Thyroid gland (tissue), 4 donors: ENCODE measurements at places on chromosomes 2 and 18. TPM values are rescaled to one million over a fixed set of nuclear protein-coding genes. Genes with fewer than 3 reads are reported as not detected.
A peak's percentile ranks its signal among the peaks of the same experiment; 100 is the strongest.

DNA sequence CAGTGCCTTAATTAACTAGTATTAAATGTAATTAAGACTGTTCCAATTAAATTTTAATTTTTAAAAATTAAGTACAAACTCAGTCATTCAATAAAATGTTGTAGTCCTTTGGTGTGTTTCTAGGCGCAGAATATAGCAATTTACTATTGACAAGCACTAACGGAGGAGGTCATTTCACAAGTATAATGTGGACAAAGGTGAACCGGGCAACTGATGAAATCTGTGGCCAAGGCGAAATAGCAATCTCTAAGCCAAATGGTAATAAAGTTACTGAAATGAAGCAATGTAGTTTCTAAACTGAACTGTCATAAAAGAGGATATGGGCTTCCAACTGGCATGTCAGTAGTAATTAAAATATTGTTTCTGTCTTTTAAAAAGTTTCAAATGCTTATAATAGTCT, 27.5 kb downstream of the FIGN start:
- H3K4me3 ChIP-seq = no peak overlapping the region
- H3K27me3 ChIP-seq = no peaks in the 10 kb centered on the region
- no peak overlapping the region for H3K27ac ChIP-seq
- no peaks in the 10 kb centered on the region for H3K36me3 ChIP-seq

Gene NYAP2
- not detected for total RNA-seq

DNA sequence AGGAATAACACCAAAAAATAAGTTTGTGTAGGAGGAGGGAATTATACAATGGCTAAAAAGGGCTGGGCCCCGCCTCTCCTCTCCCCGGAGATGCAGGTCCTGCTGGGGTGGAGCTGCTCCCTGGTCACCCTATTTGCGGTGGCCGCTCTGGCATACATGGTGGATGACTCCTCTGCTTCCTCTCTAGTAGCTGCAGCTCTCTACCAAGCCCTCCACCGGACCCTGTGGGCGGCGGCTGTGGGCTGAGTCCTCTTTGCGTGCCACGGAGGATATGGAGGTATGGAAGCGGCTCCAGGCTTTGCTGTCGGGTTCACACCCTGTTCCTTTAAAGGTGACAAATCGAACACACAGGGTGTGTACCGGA, 77.1 kb upstream of the SEC11C start:
- no peaks in the 10 kb centered on the region for H3K27me3 ChIP-seq
- H3K27ac ChIP-seq = no peak overlapping the region
- H3K4me3 ChIP-seq = no peak overlapping the region
- no peaks in the 10 kb centered on the region for H3K36me3 ChIP-seq
- H3K4me1 ChIP-seq = no peaks in the 10 kb centered on the region
- no peak for DNase-seq

DNA sequence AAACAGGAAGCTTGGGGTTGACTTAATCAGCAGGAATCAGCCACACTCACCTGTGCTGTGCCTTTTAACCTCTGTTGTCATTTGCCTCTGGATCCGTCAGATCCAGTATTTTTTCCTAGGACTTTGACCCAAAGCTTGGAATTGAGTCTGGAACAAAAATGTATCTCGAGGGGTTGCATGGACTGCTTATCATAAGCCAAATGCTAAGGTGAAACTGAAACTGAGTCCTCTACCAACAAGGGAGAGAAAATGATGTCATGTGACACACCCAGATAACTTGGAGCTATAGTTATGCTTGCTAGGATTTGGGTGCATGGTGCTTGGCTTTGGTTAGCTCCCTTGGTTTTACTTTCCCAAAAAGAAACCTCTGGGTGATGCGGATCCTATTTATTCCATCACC, 2158.6 kb upstream of the PIK3C3 start:
- no peak for DNase-seq
- no peaks in the 10 kb centered on the region for H3K27me3 ChIP-seq
- H3K27ac ChIP-seq = no peak overlapping the region
- H3K36me3 ChIP-seq = no peaks in the 10 kb centered on the region
- no peak overlapping the region for H3K4me3 ChIP-seq

DNA sequence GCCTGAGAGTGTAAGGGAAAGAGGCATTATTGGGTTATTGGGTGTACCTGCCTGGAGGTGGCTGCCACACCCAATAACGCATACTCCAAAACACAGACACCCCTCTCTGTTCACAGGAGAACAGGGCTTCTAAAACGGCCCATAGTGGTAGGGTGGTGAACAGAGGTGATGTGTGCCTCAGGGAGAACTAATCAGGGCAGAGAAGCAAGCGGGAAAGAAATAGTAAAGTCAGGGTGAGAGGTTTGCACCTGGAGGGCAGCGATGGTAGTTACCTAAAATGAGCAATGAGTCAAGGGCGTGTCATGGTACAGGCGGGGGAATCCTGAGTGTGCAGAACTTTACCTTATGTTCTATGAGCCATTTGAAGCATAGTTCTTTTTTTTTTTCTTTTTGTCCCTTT, 21.6 kb upstream of the VPS4B start:
- no peak for DNase-seq
- H3K27me3 ChIP-seq = no peaks in the 10 kb centered on the region
- H3K27ac ChIP-seq = no peak overlapping the region
- no peaks in the 10 kb centered on the region for H3K36me3 ChIP-seq
- peaks cover 8% of the 10 kb centered on the region for H3K4me1 ChIP-seq
- H3K4me3 ChIP-seq = no peak overlapping the region

GRCh38 chr18:79875931-79876461, 75.5 kb downstream of the SLC66A2 start:
- H3K36me3 ChIP-seq = no peaks in the 10 kb centered on the region
- no peak for DNase-seq
- H3K4me1 ChIP-seq = no peaks in the 10 kb centered on the region
- no peaks in the 10 kb centered on the region for H3K27me3 ChIP-seq

DNA sequence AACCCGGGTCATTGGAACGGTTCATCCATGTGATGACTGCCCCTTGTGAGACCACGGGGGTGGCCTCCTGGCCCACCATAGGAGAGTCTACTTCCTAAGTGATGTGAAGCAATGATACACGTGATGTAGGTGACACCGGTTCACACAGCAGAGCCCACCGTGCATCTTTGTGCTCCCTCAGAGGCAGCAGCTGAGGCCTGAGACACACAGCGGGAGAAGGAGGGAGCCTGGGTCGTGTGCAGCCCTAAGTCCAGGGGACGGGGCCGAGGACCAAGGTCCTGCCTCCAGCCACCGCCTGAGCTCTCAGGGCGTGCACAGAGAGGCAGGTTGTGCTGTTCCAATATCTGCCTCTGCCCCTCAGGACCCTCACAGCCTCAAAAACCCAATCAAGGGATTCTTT, 377.2 kb upstream of the SALL3 start:
- DNase-seq = no peak
- H3K27ac ChIP-seq = no peak overlapping the region
- no peaks in the 10 kb centered on the region for H3K27me3 ChIP-seq
- no peaks in the 10 kb centered on the region for H3K36me3 ChIP-seq

GRCh38 chr2:33425586-33426031, 50.8 kb upstream of the RASGRP3 start:
- no peaks in the 10 kb centered on the region for H3K36me3 ChIP-seq
- no peak overlapping the region for H3K27ac ChIP-seq
- H3K4me3 ChIP-seq = no peak overlapping the region
- no peak for DNase-seq
- no peaks in the 10 kb centered on the region for H3K27me3 ChIP-seq
- peaks cover 9% of the 10 kb centered on the region for H3K4me1 ChIP-seq

DNA sequence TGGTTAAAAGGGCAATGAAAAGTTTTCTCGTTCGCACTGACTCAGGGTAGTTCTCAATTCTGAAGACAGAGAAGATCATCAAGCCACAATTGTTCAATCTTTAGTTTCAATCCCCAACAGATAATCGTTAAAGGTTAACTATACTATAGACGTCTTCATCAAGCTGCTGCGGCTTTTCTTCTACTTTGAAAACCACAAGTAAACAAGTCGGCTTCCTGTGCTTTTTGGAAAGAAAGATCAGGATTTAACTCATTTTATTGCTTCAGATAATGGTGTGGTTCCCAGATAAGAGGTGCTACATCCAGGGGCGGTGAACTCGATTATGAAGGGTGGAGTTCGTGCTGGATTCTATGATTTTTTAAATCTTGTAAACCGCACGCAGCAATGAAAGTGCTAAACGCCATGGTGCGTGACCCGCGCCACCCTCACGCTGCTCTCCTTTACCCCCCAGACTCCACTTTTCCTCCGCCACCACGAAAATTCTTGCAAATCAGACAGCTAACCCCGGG, 545 bp upstream of the CDCA7 start:
- H3K4me3 ChIP-seq = no peak overlapping the region
- H3K27ac ChIP-seq = no peak overlapping the region
- H3K36me3 ChIP-seq = no peaks in the 10 kb centered on the region
- no peak for DNase-seq

- H3K4me1 ChIP-seq = no peaks in the 10 kb centered on the region
- H3K27ac ChIP-seq = no peak overlapping the region
- no peak for DNase-seq
- H3K27me3 ChIP-seq = no peaks in the 10 kb centered on the region
These were observed 14.2 kb upstream of the L3MBTL4 start for GRCh38 chr18:6428851-6429395.

Gene SH3RF3
- 2.1 TPM for total RNA-seq

- H3K4me1 ChIP-seq = no peaks in the 10 kb centered on the region
- no peak overlapping the region for H3K4me3 ChIP-seq
- no peaks in the 10 kb centered on the region for H3K36me3 ChIP-seq
- DNase-seq = no peak
These were observed 7.5 kb upstream of the IL1A start for GRCh38 chr2:112791693-112792230.

Gene AOX1
- total RNA-seq = 144 TPM

Gene NEU2
- not detected for total RNA-seq

- H3K27ac ChIP-seq = no peak overlapping the region
- H3K4me3 ChIP-seq = no peak overlapping the region
- H3K27me3 ChIP-seq = no peaks in the 10 kb centered on the region
- DNase-seq = no peak
These were observed 47.7 kb upstream of the WDR75 start for GRCh38 chr2:189393440-189394111.

GRCh38 chr2:3461801-3462492, 57.4 kb downstream of the ADI1 start:
- H3K27me3 ChIP-seq = no peaks in the 10 kb centered on the region
- peak overlapping the region; percentile 86 for H3K27ac ChIP-seq
- H3K4me1 ChIP-seq = peaks cover 41% of the 10 kb centered on the region
- H3K4me3 ChIP-seq = no peak overlapping the region
- no peak for DNase-seq
- peaks cover 29% of the 10 kb centered on the region for H3K36me3 ChIP-seq

Gene CHRNG
- total RNA-seq = not detected

GRCh38 chr2:11993749-11994148, 247.3 kb downstream of the LPIN1 start:
- H3K36me3 ChIP-seq = no peaks in the 10 kb centered on the region
- no peaks in the 10 kb centered on the region for H3K27me3 ChIP-seq
- H3K4me1 ChIP-seq = no peaks in the 10 kb centered on the region
- H3K4me3 ChIP-seq = no peak overlapping the region

GRCh38 chr2:186486651-186487647, 889 bp downstream of the ZC3H15 start:
- no peaks in the 10 kb centered on the region for H3K36me3 ChIP-seq
- peaks cover 37% of the 10 kb centered on the region for H3K4me1 ChIP-seq
- DNase-seq = no peak
- no peaks in the 10 kb centered on the region for H3K27me3 ChIP-seq
- peak overlapping the region; percentile 94 for H3K4me3 ChIP-seq

DNA sequence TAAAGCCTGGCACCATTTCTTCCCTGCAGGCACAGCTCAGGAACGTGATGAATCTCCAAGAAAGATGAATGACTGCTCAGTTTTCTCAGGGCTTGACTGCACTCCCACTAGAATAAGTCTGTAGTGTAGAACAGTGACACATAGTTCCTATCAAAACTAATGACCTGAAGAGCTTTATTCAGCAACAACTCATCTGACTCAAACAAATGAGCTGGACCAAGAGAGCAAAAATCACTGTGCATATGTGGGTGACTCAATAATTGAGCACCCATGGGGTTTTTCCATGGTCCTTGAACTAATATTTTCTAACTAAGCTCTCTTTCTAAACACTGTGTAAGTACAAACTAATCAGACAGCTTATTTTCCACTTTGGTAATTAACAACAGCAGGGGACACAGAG, 61.1 kb upstream of the XDH start:
- H3K4me1 ChIP-seq = peaks cover 34% of the 10 kb centered on the region
- no peak overlapping the region for H3K4me3 ChIP-seq
- no peaks in the 10 kb centered on the region for H3K27me3 ChIP-seq
- H3K36me3 ChIP-seq = no peaks in the 10 kb centered on the region
- no peak for DNase-seq
- H3K27ac ChIP-seq = peak overlapping the region; percentile 79

Gene GAD1
- 0.11 TPM for total RNA-seq

GRCh38 chr2:138276339-138276738, 225.2 kb upstream of the SPOPL start:
- no peaks in the 10 kb centered on the region for H3K27me3 ChIP-seq
- DNase-seq = no peak
- H3K4me1 ChIP-seq = no peaks in the 10 kb centered on the region
- H3K27ac ChIP-seq = no peak overlapping the region
- H3K36me3 ChIP-seq = no peaks in the 10 kb centered on the region
- H3K4me3 ChIP-seq = no peak overlapping the region

GRCh38 chr18:46868169-46868921, 49.0 kb downstream of the PIAS2 start:
- H3K4me1 ChIP-seq = no peaks in the 10 kb centered on the region
- H3K4me3 ChIP-seq = no peak overlapping the region
- H3K36me3 ChIP-seq = no peaks in the 10 kb centered on the region
- no peak for DNase-seq
- no peak overlapping the region for H3K27ac ChIP-seq

Gene CHRNA1
- total RNA-seq = not detected

DNA sequence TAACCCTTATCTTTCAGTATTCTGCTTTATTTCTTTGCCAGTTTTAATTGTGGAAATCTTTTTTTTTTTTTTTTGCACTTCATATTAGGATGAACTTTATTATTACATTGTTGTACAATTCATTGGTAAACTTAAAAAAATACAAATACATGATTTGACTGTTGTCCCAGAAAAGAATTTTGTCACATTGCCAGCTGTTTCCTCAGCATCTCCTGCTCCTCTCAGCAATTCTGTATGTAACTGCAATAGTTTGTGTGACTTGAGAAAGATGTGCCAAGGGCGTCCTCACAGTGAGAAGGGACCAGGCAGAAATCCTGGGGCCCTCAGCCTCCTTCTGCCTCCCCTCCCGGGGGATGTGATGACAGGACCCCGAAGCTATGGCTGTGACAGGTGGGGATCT, 254.4 kb downstream of the NBAS start:
- peaks cover 4% of the 10 kb centered on the region for H3K36me3 ChIP-seq
- H3K27me3 ChIP-seq = no peaks in the 10 kb centered on the region
- no peaks in the 10 kb centered on the region for H3K4me1 ChIP-seq
- no peak overlapping the region for H3K4me3 ChIP-seq
- no peak for DNase-seq
- no peak overlapping the region for H3K27ac ChIP-seq

- DNase-seq = no peak
- no peak overlapping the region for H3K27ac ChIP-seq
- no peaks in the 10 kb centered on the region for H3K4me1 ChIP-seq
- no peak overlapping the region for H3K4me3 ChIP-seq
- H3K36me3 ChIP-seq = no peaks in the 10 kb centered on the region
These were observed 25.7 kb upstream of the SERPINB7 start for GRCh38 chr18:63749489-63749888.
